ENCODE measurements at places on chromosomes 3 and 15.

GRCh38 chr3:183265834-183266417 is 12.9 kb downstream of the B3GNT5 start:
- DNase-seq, result no peak

DNA sequence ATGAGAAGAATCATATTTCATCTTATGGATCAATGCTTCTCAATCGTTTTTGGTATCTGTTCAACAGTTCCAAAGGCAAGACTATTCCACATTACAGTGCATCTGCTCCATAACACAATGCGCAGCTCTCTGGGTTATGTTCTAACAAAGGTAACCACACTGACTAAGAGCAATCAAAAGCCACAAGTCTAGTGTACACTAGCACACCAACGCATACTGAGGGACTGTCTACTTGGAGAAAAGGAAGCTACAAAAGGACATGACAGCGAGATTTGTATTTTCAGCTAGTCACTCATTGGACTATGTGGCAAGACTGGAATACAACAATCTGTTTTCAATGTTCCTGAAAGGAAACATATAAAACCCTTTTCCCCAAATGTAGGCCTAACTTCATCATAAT is 35.8 kb downstream of the SETD2 start:
- DNase-seq, result no peak

- no peak for DNase-seq
These were observed 59.3 kb downstream of the MCF2L2 start for GRCh38 chr3:183369117-183369516.

GRCh38 chr3:108642526-108642925 is 53.0 kb downstream of the DZIP3 start:
- no peak for DNase-seq

GRCh38 chr3:67923796-67924195 is 269.4 kb upstream of the SUCLG2 start:
- no peak for DNase-seq

DNA sequence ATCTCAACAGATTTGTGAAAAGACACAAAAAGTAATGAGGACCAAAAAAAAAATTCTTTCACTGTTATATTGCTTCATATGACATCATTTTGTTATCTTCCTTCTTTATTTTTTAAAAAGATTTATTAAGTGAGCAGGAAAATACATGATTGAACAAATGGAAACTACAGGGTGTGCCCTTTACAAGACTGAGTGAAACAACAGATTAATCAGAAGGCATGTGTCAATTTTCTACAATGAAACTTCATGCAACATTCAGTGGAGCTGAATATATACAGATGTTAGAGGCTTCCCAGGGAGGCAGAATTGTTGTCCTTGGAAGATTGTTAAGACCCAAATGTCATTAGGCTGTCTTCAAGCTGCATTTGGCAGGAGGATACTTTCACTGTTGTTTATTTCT is 28.4 kb upstream of the SLC2A2 start:
- DNase-seq, result no peak

DNA sequence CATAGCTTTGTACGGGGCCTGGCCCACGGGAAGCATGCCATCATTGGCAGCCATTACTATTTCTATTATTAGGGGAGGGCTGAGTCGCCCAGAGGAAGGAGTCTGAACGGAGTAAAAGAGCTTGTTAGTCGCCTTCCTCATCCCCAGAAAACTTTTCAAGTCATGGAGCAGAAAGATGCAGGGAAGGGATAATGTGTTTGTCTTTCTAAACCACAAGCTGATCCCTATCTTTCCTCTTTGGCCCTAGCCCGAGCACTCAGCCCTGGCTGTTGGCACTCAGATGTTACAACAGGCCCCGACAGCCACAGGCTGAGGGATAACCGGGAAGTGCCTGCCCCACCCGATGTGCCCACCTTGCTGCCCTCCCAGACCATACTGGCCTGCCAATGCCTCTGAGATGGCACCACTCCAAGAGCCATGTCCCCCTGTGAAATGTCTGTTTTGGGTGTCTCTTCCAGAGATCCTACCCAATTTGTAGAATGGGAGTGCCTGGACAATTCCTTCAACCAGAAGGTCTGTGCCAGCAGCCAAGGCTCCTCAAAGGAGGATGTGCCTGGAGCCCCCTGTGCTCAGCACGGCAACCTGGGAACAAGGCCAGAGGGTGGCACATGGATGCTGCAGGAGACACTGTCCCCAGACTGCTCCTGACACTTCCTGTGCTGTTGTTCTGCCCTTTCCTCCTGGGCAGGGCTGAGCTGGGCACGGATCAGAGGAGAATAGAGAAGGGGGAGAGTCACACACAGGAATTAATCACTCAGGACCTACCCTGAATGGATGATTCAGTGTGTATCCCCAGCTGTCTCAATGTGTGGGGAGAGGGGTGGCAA is 10.8 kb downstream of the PAK6 start:
- no peak for DNase-seq

DNA sequence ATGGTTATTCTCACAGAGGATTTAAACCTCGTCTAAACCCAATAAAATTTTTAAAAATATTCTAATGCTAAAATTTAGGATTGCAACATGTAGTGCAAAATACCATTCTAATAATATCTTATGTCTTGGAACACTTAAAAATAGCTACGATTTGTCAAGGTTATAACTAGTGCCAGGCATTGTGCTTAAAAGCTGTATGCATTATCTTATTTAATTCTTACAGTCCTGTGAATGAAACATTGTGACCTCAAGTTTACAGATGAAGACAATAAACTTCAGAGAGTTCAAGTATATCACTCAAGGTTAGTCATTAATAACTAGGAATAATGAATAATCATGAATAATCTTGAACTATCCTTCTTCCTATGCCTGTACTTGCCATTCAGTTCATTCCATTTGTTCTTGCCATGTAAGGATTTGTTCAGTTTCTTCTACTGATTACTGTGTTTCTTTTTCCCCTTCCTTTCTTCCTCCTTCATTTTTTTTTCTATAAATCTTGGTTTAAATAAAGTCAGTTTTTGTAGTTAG is 897.6 kb upstream of the NR2F2 start:
- DNase-seq, result no peak
